Activated T-cell treated with anti-CD3 and anti-CD28 coated beads, Interleukin-2, amount 50 U/mL, for 48 hours (primary cell): ENCODE measurements at places on chromosomes 7 and 10.

DNA sequence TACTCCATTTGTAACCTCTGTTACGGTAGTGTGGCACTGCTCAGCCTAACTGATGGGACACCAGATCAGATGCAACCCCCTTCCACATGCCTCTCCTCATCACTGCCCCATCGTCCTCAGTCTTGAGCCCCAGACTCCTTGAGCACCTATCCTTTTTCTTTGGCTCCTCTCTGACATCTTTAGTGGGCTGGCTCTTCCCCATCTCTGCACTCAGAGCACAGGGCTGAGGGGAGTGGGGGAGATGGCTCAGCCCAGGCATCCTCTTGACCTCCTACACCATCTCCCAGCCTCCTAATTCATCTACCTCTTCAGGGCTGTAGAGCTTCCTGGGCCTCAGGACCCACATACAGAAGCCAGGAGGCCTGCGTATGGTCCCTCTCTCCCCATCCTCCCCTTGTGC, 1.5 kb upstream of the POLM start:
- DNase-seq = no peak

DNA sequence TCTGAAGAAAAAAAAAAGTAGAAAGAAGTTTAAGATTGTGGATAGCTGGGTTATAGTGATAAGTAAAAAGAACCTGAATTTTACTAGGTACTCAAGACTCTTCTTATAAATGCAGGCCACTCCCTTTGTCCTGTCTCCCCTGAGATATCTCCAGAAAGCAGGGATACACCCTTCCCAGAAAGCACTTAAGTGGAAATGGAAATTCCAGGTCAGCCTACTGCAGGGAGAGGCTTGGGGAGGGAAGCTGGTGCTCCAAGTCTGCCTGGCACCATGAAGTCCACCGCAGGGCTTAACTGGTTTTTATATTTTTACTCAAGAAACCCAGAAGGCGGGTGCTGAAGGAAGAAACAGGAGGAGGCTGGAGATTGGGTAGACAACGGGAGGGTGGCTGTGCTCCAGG, 162.3 kb downstream of the INHBA start:
- DNase-seq = no peak

DNA sequence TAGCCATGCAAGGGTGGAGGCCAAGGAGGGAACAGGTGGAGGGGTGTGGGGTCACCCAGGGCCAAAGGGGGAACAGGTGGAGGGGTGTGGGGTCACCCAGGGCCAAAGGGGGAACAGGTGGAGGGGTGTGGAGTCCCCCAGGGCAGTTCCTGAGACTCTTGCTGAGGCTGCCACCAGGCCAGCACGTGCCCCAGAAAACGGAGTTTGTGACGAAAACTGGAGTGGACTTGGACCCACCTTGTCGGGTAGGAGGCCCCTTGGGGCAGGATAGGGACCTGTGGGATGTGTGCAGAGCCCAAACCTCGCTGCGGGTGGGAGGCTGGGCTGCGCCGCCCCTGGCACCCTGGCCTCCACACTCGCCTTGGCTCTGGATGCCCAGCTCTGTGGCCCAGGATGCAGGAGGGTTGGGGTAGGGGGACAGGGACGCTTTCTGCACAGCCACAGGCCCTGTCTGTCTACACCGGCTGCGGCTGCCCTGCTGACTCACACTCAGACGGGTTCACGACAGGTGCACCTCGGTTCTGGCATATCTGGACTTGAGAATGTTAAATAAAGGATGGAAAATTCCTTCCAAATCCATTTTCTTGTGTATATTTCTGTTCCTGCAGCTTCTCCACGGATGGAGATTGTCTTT, 562 bp upstream of the ADGRA1 start:
- DNase-seq = no peak

GRCh38 chr7:84100866-84101265, 93.7 kb downstream of the SEMA3A start:
- no peak for DNase-seq

DNA sequence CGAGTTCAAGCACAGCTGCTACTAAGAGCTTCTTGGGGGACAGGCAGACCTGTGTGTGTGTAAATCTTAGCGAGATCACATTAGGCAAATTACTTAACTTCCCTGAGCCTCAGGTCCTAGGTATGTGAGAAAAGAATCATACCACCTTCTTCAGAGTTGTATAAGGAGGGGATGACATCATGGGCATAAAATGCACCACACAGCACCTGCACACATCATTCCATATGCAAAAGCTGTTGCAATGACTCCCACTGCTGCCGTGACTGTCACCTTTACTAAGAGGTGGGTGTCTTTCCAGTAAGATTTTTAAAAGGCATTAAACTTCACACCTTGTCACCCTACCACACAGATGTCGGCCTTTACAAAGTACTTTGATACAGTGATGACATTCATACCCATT, 146.0 kb downstream of the FANK1 start:
- no peak for DNase-seq

DNA sequence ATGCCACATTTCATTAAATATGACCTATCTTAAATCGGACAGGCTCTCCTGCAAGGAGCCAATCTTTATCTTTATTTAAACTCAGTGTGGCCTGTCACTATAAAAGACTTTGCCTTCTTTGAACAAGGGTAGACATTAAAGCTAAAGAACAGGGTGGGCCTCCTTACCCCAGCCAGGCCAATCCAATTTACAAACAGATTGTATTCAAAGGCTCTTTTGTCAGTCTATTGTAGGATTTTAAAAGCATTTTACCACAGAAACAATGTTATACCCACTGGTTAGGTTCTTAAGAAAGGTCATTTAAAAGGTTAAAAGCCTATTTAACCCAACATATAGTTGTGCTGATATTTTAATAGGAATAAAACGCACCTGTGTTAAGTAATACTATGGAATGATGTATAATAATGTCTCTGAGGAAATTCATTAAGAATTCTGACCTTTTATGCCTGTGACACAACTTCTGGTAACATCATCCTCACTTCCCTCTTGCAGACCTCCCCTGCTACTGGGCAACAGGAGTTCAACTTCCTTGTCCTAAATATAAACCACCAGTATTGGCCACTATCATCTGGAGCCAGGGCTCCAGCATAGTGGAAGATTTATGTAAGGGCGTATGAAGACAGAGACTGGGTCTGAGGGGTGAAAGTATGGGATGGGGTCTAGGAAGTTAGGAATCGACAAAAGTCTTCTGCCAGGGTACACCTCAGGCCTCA, 32.5 kb downstream of the MTERF1 start:
- DNase-seq = no peak

- DNase-seq = no peak
Measured at GRCh38 chr10:94003488-94003887, 9.8 kb downstream of the PLCE1 start.

DNA sequence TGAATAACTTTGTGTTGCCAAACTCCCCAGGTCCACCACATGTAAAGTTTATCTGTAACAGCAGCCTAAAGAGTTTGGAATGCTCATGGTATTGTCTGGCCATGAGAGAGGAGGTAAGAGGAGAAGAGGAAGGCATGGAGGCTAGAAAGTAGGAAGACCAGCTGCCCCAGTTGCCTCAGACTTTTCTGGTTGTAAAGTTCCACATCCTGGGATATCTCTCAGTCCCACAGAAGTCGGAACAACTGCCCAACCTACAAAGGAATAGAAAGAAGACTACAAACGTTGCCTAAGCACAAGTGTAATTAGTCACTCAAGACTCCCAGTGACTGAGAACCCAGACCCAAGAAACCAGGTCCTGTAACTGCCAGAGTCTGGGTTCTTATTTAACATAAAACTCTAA, 47.3 kb downstream of the CREB3L2 start:
- DNase-seq = no peak

DNA sequence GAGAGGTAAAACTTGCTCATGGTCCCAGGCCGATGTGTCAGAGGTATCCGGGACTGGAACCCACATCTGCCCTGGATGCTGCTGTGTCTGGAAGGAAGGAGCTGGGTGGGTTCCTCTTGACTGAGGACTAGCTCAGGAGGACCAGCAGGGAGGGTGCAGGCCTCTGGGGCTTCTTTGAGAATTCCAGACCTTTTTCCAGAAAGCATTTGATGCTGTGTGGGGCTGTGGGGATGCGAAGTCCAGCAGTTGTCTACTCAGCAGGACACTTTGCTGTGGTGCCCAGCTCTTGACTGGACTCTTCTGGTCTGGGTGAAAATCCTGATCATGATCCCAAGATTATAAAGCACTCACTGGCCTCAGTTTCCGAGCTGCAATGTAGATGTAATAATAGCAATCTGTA, 1.7 kb downstream of the RAMP3 start:
- no peak for DNase-seq

DNA sequence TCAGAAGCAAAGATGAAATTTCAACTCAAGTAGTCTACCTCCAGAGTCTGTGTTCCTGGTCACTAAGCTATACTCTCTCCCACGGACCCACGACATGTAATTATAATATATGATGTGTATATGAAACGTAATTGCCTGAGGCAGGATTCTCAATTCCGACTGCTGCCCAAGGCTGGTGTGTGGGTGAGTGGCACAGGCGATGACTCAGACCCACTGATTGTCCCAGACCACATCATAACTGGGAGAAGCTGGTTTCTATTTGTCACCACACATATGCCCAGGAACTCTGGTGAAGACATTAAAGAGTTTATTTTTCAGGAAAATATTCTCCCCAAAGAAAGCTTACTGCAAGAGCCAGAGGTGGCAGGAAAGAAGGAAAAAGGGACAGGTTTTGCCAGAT, 219.3 kb downstream of the JAZF1 start:
- no peak for DNase-seq

DNA sequence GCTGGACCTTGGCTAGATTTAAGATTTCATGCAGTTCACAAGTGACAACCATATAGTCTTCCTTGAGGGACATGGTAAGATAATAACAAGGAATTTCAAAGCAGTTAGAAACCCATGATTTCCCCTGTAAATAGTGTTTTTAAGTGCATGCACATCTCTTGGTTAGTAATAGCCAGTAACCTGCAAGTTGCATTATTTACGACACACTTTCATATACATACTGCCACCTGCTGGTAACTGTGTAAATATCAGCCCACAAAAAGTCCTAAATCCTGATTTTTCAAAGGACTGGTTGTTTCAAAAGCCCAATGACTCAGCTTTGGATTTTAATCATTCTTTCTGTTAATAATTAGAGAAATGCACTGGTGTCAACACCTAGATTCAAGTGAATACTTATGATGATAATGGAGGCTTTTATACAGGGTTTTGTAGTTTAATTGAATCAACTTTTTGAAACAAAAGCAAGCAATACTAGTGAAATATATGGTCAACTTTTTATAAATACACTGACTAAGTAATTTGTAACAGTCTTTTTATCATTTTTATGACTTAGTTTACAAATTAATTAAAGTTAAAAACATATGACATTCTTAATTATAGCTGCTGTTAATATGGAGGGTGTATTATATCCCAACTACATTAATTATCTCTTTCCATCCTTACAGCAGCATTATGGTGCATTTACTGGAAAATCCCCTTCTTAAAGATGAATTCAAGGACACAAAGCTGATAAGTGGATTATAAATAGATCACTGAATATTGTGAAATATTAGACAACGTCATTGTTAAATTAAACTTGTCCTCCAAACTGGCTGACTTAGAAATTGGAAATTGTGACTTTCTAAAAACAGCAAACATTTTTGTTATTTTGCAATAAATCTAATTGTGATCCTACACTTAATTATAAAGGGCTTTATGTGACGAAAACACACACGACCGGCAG, 367.7 kb upstream of the SEMA3D start:
- DNase-seq = no peak

DNA sequence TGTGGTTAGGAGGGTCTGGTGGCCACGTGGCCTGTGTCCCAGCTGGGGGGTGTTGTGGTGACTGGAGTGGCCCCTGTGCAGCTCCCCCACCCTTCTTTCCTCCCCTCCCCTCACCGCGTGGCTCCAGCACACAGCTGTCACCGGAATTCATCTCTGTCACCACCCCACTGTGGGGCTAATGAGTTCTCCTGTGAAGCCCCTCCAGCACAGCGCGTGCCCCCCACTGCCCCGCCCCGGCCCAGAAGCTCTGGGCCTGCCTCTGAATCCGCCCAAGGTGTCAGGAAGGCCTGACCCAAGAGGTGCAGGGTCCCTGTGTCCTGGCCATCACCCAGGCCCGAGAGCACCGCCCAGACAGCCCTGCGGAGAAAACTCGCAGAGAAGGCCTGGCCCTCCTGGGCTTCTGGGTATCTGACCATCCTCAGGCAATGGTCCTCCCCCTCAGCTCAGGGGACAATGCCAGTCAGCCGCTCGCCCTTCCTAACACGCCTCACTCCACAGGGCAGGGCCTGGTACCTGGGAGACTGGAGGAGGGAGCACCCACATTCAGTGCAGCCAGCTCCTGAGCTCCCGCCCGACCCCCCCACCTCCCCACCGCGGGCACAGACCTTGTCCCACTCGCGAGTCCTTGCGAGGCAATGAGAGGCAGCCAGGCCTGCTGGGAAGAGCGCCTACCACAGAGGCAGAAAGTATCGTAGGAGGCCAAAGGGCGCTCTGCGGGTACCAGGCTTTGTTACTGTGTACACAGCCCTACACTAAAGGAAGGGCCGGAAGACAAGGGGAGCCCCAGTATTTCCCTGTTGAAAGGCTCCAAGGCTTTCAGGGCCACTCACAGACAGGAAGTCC, 38.2 kb downstream of the GBX1 start:
- DNase-seq = no peak

DNA sequence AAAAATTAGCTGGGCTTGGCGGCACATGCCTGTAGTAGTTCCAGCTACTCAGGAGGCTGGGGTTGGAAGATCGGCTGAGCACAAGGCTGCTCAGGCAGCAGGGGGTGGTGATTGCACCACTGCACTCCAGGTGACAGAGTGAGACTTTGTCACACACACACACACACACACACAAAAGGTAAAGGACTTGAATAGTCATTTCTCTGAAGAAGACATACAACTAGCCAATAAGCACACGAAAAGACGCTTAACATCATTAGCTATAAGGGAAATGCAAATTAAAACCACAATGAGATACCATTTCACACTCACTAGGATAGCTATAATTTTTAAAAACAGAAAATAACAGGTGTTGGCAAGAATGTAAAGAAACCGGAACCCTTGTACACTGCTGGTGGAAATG, 48.6 kb downstream of the HIP1 start:
- DNase-seq = no peak

DNA sequence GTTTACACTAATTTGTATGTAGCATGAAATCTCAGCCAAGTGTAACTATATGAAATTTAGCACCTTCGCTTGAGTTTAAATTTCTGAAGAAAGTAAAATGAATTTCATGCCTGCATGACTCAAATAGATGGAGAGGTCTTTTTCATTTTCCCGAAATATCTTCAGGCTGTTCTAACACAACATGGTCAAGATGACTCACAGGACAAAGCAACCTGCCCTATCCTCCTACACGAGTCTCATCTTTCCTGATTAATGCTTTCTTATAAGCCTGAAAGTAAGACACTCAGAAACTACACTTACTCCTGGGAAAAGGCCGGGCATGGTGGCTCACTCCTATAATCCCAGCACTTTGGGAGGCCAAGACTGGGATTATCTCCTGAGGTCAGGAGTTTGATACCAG, 41.2 kb downstream of the CH25H start:
- DNase-seq = no peak

- peak; percentile 83 for DNase-seq
Measured at GRCh38 chr10:110356628-110357245, 52.0 kb upstream of the SMNDC1 start.

- no peak for DNase-seq
Measured at GRCh38 chr10:122299423-122300075, 28.5 kb downstream of the BTBD16 start.

- DNase-seq = peak; percentile 82
Measured at GRCh38 chr10:102422545-102423129, 2.0 kb downstream of the FBXL15 start.

- DNase-seq = no peak
Measured at GRCh38 chr7:84092207-84092606, 102.4 kb downstream of the SEMA3A start.
